ENCODE measurements at places on chromosomes 6 and 20.

DNA sequence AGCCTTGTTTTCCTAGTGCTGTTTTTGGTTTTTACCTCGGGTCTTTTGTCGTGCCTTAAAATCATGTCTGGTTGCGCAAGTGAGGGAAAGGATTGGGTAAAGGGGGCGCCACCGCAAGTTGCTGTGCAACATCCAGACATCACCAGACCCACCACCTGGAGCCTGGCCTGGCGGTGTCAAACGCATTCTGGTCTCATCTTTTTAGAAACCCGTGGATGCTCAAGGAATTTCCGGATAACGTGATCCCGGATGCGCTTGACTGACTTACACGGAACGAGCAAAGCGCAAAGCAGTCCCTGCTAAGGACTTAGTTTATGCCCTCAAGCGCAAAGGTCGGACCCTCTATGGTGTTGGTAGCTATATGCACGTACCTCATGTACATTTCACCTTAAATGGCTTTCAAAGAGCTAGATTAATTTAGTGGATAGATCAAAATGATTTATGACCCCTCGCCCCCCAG lies 105.2 kb downstream of the OR2B2 start:
- DNase-seq = no peak

DNA sequence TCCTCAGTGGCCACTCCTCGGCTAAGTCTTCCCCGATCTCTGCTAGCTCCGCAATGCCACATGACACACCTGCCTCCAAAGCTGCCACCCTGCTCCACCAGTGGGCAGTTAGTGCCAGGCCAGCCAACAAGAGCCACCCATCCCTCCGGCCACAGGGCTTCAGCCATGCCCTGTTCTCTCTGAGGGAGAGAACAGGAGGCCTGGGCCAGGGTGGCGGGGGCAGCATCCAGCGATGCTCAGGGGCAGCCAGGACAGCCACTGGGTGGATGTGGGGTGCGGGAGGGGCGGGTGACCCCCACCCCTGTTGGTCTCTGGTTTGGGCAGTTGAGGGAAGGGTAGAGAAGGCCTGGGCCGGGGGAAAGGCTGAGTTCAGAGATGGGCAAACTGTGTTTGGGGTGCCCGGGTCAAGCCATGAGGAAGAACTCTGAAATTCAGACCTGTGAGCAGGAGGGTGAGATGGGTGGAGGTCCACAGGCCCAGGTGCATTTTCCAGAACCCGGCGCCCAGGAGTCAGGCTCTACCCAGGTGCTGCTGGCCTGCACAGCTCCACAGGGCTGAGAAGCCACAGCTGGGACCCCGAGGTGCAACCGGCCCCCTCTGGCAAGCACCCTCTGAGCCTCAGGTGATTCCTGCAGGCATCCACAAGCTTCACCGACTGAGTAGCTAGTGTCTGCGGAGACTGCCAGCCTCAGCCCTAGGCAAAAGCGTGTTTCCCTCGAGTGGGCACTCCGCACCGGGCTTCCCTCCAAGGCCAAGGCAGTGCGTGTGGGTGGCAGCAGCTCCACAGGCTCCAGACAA lies 91.1 kb downstream of the SULF2 start:
- DNase-seq = no peak

GRCh38 chr6:4672772-4673171 lies 103.4 kb upstream of the CDYL start:
- DNase-seq = no peak

- no peak for DNase-seq
Observed at GRCh38 chr6:135434991-135435390, 62.5 kb downstream of the AHI1 start.

- DNase-seq = no peak
Observed at GRCh38 chr6:106373502-106374239, 13.2 kb downstream of the CRYBG1 start.

DNA sequence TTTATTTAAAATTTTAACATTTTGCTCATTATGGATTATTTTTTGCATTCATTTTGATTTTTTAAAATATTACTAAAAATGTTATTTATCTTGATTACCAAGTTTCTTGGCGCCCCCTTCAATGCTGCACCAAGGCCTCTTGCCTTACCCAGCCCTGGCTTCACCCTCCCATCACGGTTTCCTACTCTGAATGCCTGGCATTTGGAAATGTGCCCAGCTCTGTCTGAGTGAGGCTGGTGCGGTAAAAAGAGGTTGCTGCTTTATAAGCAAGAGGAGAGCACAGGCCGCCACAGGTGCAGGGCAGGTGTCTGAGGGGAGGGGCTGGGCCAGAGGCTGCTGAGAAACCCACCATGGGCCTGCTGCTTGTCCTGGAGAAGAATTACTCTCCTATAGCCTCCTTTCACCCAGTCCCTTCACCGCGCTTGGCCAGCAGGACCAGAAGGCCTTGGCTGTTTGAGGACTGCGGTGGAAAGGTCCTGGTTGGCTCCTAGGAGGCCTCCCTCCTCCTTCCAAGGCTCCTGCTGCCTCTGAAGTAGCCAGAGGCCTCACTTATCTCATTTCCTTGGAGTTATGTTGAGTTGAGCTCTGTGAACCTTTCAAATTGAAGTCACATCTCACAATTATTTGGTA lies 62.6 kb downstream of the BANF2 start:
- no peak for DNase-seq

DNA sequence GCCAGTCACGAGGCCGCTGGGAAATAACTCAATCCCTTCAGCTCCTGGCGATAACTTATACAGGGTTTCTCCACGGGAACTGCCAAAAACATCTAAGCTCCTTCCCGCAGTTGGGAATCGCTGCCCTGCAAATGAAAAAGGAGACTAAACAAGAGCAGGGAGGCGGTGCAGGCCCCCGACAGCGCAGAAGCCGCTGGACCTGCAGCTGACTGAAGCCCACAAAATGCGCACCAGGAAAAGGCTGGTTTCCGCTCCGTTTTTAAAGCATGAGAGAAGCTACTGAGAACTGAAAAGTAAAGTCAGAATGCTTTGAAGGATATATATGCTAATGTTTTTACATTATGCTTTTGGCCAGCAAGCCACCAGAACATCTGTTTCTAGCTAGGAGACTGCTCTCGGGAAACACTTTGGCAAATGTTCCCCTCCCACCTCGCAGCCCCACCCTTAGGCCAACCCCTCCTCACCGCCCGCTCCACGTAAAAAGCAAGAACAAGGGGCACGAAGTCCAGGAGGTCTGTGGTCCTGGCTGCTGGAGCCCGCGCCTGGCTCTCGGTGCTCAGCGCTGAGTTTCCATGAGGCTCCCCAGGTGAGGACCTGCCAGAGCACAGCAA lies 90.5 kb downstream of the SOD2 start:
- DNase-seq = no peak

GRCh38 chr6:41247288-41247865 lies 19.2 kb downstream of the TREML4 start:
- DNase-seq = no peak

DNA sequence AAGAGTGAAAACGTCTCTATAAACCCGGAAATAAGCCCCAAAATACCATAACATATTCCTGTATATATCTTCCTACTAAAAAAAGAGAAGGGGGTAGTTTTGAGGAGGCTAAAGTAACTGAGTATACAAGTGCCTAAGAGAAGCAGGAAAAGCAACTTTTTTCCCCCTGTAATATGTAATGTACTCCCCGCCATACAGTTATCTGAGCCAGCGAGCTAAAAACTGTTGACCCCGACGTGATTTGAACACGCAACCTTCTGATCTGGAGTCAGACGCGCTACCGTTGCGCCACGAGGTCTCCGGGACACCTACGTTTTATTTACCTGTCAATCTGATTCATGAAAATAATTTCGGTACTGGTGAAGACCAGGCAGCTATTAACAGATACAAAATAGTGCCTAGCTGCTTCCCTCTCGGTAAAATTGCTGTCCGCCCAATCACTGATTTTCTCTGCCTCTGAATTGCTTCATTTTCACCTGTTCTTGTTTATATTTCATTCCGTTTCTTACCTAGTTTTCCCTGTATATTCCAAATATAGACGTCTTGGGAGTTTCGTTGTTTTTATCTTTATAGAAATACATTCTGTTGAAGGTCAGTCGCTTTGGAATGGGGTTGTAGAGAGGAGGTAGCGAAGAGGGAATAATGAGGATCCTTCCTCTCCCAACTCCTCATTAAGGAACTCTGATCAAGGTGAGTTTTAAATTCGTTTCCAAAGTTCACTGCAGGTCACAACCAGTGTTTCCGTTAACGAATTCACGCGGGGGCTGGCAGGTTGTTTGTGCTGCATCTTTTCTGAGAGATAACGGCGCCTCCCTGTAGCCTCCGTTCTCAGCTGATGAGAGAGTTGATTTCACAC lies 33.6 kb upstream of the BTN3A2 start:
- no peak for DNase-seq

GRCh38 chr6:107786709-107787588 lies 37.2 kb downstream of the SCML4 start:
- DNase-seq = no peak
